ENCODE measurements at places on chromosomes 7 and 10.

- DNase-seq, result no peak
These were observed 184.3 kb upstream of the CTBP2 start for GRCh38 chr10:125344573-125345171.

GRCh38 chr7:73920406-73921134 is 59.6 kb downstream of the TMEM270 start:
- DNase-seq, result no peak

- DNase-seq, result no peak
These were observed 32.8 kb upstream of the SORCS3 start for GRCh38 chr10:104608091-104608828.

DNA sequence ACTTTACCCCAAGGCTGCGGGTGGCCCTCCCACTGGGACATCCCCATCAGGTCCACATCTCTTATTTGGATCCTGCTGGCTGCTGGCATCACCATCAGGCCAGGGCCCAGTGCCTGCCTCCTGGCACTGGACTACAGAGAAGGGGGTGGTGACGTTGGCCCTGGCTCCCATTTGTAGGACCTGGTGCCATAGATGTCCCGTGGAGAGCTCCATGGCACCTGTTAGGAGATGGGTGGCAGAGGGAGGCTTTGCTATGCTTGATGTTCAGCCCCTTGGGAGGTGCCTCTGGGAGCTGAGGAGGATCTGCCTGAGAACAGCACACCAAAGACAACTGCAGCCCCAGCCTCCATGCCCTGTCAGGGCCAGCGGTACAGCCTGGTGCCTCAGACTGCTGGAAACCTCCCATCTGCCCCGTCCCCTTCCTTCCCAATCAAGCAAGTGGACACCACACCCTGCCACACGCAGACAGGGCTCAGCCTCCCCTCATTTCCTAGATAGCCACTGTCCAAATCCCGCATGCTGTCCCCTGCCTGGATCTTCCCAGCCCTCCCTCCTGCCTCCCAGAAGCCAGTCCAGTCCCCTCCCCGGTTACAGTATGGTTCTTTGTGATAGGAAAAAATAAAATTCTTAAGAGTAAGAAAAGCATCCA is 230.0 kb upstream of the GRB10 start:
- DNase-seq, result no peak

- no peak for DNase-seq
These were observed 30.9 kb downstream of the LEP start for GRCh38 chr7:128271942-128272481.

- no peak for DNase-seq
These were observed 4.0 kb upstream of the PPP1R3C start for GRCh38 chr10:91636892-91637291.

- no peak for DNase-seq
These were observed 115.4 kb downstream of the MDFIC start for GRCh38 chr7:115037128-115037802.

GRCh38 chr10:98959379-98959778 is 276.3 kb downstream of the HPSE2 start:
- DNase-seq, result no peak

DNA sequence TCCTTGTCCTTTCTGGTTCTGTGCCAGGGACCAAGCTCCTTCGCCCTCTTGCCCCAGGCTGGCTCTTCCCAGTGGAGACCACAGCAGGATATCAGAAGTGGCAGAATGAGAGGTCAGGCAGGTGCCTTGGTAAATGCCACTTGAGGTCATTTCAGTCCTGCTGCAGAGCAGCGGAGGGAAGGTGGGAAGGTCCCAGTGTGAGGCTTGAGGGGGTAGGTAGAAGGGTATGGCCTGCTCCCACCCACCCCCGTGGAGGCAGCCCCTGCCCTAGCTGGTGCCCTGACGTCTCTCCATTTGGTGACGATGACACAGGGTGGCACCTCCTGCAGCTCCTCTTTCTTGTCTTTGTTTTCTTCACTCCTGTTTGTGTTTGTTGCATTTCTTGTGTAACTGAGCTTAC is 538.8 kb downstream of the TCERG1L start:
- no peak for DNase-seq

- DNase-seq, result no peak
These were observed 98.3 kb downstream of the TMEM130 start for GRCh38 chr7:98771519-98771918.

- DNase-seq, result no peak
These were observed 672 bp upstream of the DDX56 start for GRCh38 chr7:44574287-44574872.

DNA sequence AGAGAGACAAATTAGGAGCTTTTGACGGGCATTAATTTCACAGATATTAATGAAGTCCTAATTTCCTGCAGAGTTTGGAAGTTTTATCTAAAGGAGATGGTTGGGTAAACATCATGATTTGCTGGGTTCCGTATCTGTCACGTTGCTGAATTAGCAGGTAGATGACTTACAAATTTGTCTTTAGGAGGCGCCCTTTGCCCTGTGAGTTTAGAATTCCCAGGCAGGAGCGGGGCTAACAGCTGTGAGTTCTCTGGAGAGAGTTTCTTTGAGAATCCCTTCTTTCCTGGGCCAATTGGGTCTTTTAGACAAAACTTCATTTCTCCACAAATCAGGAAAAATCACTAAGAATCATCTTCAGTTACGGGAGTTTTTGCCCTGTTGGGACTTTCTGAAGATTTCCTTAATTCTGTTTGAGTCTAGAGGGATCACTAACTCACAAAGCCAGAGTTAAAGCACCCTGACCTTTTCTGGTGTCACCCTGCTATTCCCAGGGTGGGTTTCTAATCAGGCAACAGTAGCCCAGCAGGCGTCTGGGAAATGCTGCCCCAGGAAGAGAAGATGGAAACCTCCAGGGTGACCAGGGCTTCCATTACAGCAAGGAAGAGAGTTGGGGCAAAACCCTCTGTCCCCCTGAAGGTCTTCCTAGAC is 63.7 kb downstream of the PRKCQ start:
- DNase-seq, result no peak

GRCh38 chr10:14859775-14860174 is 18.9 kb upstream of the SUV39H2 start:
- no peak for DNase-seq

DNA sequence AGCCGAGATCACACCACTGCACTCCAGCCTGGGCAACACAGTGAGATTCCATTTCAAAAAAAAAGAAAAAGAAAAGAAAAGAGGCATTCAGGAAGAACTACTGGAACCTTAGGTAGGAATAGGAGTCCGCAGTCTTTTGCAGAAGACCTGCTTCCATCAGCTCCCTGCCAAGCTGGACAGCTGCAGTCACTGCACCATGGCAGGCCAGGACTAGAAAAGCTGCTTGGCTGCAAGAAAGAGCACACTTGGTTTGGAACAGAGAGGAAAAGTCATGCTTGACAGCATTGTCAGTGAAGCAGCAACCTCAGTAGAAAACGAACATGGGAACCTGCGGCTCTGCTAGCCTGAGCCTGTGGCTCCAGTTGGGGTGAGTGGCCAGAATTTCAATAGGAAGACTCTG is 104.3 kb downstream of the MARCHF5 start:
- no peak for DNase-seq

- no peak for DNase-seq
These were observed 31.7 kb downstream of the HYAL4 start for GRCh38 chr7:123876557-123877256.

GRCh38 chr10:117747636-117748035 is 205.1 kb downstream of the EMX2 start:
- DNase-seq, result no peak

Measured in thymus (tissue), 14 donors.